ENCODE measurements at places on chromosomes 3 and 15.

GRCh38 chr15:27970661-27971392 is 128.3 kb downstream of the OCA2 start:
- DNase-seq = no peak

GRCh38 chr3:14879211-14879874 is 60.6 kb downstream of the FGD5 start:
- no peak for DNase-seq

GRCh38 chr15:28033443-28033842 is 65.7 kb downstream of the OCA2 start:
- no peak for DNase-seq

- DNase-seq = no peak
These were observed 25.8 kb downstream of the SPSB4 start for GRCh38 chr3:141076797-141077571.

DNA sequence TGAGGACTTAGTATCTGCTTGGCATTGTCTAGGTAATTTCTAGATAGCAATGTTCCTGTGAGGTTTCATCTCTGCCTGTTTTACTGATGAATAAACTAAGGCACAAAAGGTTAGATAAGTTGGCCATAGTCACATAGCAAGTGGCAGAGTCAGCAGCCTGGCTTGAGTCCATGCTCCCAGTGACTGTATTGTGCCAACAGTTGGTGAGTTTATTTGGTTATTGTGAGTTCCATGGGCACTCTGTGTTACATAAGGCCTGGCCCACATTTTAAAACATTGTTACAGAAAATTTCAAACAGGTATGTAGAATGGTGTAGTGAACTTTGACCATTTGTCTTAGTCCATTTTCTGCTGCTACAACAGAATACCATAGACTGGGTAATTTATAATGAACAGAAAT is 15.2 kb downstream of the MCM2 start:
- no peak for DNase-seq

DNA sequence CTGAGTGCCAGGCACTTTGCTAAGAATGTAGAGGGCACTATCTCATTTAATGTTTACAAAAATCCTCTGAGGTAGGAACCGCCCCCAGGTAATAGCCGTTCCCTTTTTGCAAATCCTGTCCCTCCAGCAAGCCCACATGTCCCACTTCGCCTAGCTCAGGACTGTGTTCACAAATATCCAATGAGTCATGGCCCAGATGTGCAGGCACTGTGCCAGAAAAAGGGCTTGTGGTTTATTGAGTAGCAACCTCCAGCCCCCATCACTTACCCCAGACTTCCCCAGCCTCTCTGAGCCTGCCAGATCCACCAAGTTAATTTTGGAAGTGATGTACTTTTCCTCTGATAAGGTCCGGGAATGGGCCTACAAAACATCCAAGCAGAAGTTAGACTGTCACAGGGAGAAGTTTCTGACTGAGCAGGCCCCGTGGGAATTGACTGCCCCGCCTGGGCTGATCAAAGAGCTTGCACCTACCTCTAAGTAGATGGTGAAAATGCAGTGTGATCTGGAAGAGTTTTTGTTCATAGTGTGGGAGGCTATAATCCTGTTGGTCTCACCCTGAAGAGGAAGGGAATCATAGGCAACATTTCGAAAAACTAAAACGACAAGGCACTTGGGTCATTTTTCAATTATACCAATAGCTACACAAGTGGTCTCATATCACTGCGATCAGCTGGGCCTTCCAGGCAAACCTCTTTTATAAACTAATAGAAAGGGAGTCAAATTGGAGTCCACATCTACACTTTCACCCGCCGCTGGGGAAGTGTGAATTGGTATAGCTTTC is 15.7 kb downstream of the KIF9 start:
- DNase-seq = peak; percentile 37

Measured in stimulated activated CD8-positive, alpha-beta memory T cell treated with anti-CD3 and anti-CD28 coated beads, Interleukin-4, amount 100 ng/mL, for 4 hours (primary cell).